ENCODE measurements at places on chromosomes 5 and 9. TPM values are rescaled to one million over a fixed set of nuclear protein-coding genes. Genes with fewer than 3 reads are reported as not detected.

Gene WDR38
- 7.9 TPM for total RNA-seq

Gene TOR1B
- 30.9 TPM for total RNA-seq

Gene ANKRD31
- total RNA-seq: 0.50 TPM

Gene WDR41
- total RNA-seq: 94.7 TPM

Gene ARL10
- total RNA-seq: 27.2 TPM

Gene TIMD4
- 0.40 TPM for total RNA-seq

Gene CDX1
- 0.28 TPM for total RNA-seq

Gene PKD2L2
- not detected for total RNA-seq

Gene ANKRD55
- 3.9 TPM for total RNA-seq

Measured in spinal cord (tissue), 10 donors.